ENCODE measurements at places on chromosomes 1 and 21.

DNA sequence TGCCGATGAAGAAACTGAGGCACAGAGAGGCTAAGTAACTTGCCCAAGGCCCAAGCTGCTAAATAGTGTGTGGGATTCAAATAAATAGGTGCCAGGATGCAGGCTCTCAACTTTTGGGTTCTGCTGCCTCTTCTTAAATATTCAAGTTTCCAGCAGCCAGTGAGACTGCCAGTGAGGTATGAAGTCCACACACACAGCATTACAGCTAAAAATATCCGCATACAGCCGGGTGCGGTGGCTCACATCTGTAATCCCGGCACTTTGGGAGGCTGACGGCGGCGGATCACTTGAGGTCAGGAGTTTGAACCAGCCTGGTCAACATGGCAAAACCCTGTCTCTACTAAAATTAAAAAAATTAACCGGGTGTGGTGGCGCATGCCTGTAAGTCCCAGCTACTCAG is 78.4 kb upstream of the DIRAS3 start:
- no peak for DNase-seq

DNA sequence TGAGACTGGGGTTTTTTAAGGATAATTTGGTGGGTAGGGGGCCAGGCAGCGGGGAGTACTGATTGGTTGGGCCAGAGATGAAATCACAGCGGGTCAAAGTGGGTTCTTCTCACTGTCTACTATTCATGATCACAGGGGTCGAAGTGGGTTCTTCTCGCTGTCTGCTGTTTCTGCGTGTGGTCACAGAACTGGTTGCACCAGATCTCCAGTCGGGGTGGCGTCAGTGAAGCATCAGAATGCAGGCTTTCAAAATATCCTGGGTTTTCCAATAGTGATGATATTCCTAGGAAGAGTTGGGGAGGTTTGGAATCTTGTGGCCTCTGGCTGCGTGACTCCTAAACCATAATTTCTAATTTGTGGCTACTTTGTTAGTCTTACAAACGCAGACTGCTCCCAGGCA is 45.1 kb downstream of the TRPM2 start:
- no peak for DNase-seq

GRCh38 chr21:16323596-16323995 is 593.8 kb downstream of the USP25 start:
- DNase-seq, result no peak

DNA sequence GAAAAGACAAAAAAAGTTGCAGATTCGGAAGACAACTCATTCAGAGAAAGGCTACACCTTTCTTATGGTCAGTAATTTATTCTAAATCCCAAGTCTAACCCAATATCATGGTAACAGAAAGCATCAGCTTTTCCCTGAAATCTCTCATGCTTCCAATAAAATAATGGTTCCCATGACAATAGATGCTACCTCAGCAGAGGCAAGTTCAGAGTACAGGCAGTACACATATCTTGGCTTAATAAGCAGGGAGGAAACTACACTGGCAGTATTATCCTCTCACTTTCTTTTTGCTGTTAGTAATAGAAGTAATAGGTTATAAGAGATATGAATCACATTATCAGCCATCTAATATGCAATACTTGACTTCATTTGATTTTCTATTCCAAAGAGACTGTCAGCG is 137.1 kb downstream of the DPYD start:
- no peak for DNase-seq

- DNase-seq, result peak; percentile 84
These were observed 6.9 kb upstream of the S100A2 start for GRCh38 chr1:153572569-153573015.

- peak; percentile 34 for DNase-seq
These were observed 674 bp upstream of the ATXN7L2 start for GRCh38 chr1:109482791-109483671.

DNA sequence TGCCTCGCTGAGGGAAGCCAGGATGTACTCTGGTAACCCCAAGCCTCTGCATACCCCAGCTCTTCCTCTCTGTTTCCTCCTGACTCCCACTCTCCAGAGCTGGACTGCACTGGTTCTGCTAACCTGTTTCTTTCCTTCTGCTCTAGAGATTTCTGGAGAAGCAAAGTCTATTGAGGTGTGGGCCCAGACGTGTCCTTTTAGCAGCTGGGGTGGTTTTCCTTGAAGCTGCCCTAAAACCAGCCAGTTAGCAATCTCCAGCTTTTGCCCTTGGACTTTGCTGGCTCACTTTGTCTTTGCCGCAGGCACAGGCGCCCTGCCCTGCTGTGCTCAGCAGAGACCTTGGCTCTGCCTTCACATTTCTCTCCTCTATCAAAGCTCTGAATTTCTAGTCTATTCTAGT is 171.8 kb upstream of the IVNS1ABP start:
- DNase-seq, result no peak

DNA sequence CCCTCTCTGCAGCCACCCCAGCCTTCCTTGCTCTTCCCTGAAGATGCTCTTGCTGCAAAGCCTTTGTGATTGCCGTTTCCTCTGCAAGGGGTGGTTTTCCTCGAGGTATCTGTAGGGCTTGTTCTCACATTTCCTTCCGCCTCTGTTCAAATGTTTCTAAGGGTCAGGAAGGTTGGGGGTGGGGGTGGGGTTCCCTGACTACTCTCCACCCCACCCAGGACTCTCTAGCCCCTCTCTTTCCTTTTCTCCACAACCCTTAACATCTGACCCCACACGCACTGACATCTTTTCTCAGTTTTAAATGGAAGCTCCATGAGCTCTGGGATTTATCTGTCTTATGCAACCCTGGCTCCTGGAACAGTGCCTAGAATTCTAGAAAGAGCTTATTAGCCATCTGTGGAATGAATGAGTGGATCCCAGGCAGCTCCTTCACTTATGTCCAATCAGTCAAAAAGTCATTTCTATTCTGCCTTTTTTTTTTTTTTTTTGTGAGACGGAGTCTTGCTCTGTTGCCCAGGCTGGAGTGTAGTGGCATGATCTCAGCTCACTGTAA is 27.3 kb upstream of the ZNF362 start:
- no peak for DNase-seq

- peak; percentile 66 for DNase-seq
These were observed 39.2 kb downstream of the CDK18 start for GRCh38 chr1:205543351-205544301.

DNA sequence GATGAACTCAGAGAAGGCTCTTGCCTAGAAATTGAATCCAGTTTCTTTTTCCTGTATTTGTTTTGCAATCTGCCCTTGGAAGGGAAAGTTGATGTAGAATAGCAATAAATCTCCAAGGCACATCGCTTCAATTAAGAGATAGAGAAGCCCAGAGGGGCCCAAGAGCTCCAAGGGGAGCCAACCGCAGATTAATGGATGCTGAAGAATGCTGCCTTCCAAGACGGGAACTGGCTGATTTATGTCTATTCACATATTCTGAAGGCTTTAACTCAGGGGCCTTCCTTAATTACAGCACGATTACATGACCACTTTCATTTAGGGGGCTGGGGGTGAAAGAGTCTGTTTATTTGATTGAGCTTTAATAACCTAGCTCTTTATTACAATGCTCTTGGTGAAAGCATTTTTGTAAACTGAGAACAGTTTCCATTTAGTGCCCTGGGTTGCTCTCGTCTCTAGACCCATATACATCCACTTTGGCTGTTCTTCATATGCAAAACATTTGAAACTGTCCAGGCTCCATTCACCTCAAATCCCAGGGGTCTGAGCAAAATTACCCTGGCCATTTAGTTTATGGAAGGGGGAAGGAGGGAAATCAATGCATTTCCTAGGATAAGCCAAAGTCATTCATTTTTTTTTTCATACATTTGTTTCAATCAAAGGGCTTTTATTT is 87.4 kb upstream of the CLDN14 start:
- DNase-seq, result no peak

Measured in activated CD4-positive, alpha-beta T cell treated with anti-CD3 and anti-CD28 coated beads, Interleukin-10, Interleukin-2, amounts not matched to agents 100 ng/mL and 50 ng/mL, durations not matched to agents 16 hours and 8 hours (primary cell).